Esophagus (tissue), 2 donors: ENCODE measurements at places on chromosomes 7 and 10. TPM values are rescaled to one million over a fixed set of nuclear protein-coding genes. Genes with fewer than 3 reads are reported as not detected.

The ERVW-1 gene
- not detected for polyA plus RNA-seq

The GIMAP5 gene
- polyA plus RNA-seq: 7.6 TPM

The ALOX5 gene
- 12.2 TPM for polyA plus RNA-seq

The LRRC18 gene
- not detected for polyA plus RNA-seq

The CALML3 gene
- 224 TPM for polyA plus RNA-seq

The VTI1A gene
- polyA plus RNA-seq: 10.6 TPM

The XPNPEP1 gene
- polyA plus RNA-seq: 11.3 TPM

The STRIP2 gene
- 0.78 TPM for polyA plus RNA-seq

The BTBD16 gene
- polyA plus RNA-seq: 0.04 TPM

The ANKMY2 gene
- 5.0 TPM for polyA plus RNA-seq

The UBE2H gene
- 31.1 TPM for polyA plus RNA-seq

The NME8 gene
- 0.25 TPM for polyA plus RNA-seq

The FRAT2 gene
- polyA plus RNA-seq: 7.2 TPM

The NKX2-3 gene
- 1.1 TPM for polyA plus RNA-seq

The TLX1 gene
- polyA plus RNA-seq: not detected

The TAS2R5 gene
- polyA plus RNA-seq: 1.0 TPM

The RAB19 gene
- polyA plus RNA-seq: 0.15 TPM
